ENCODE measurements at places on chromosomes 1 and 21. TPM values are rescaled to one million over a fixed set of nuclear protein-coding genes. Genes with fewer than 3 reads are reported as not detected.

Gene PTCH2
- total RNA-seq: 0.62 TPM

DNA sequence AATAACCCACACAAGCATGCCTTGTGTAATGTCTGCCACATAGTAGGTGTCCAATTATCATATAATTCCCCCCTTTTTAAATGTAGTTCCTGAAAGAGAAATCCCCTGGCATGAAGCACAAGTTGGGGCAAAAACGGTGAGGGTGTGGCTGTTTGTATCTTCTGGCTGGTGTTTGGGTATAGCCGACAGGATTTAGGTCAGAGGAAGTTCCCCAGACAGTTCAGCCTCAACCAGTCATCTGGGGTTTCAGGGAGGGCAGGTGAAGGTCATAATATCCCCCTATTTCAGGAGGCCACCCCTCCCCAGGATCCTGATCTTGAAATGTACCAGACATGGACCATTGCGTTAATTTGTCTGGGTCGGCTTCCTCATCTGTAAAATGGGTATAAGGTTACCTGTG is 29.1 kb upstream of the JUN start:
- DNase-seq: peak; percentile 40
- no peak overlapping the region for H3K4me3 ChIP-seq
- H3K27me3 ChIP-seq: no peaks in the 10 kb centered on the region
- no peak overlapping the region for H3K27ac ChIP-seq
- H3K4me1 ChIP-seq: peaks cover 41% of the 10 kb centered on the region
- no peaks in the 10 kb centered on the region for H3K36me3 ChIP-seq

- no peak for DNase-seq
- no peak overlapping the region for H3K4me3 ChIP-seq
- H3K4me1 ChIP-seq: no peaks in the 10 kb centered on the region
- peaks cover 37% of the 10 kb centered on the region for H3K27me3 ChIP-seq
Measured at GRCh38 chr1:29382851-29383745, 146.8 kb downstream of the PTPRU start.

GRCh38 chr1:23283667-23284602 is 60.1 kb downstream of the HNRNPR start:
- no peak overlapping the region for H3K4me3 ChIP-seq
- H3K27ac ChIP-seq: no peak overlapping the region
- H3K27me3 ChIP-seq: no peaks in the 10 kb centered on the region
- H3K36me3 ChIP-seq: peaks cover 10% of the 10 kb centered on the region

Gene RPE65
- total RNA-seq: not detected

GRCh38 chr1:187655104-187655503 is 826.4 kb downstream of the PLA2G4A start:
- DNase-seq: no peak
- H3K4me1 ChIP-seq: no peaks in the 10 kb centered on the region
- H3K4me3 ChIP-seq: no peak overlapping the region
- no peaks in the 10 kb centered on the region for H3K27me3 ChIP-seq
- H3K27ac ChIP-seq: no peak overlapping the region
- H3K36me3 ChIP-seq: no peaks in the 10 kb centered on the region

GRCh38 chr1:89833183-89834082 is 12.6 kb downstream of the LRRC8D start:
- no peaks in the 10 kb centered on the region for H3K36me3 ChIP-seq
- DNase-seq: no peak
- H3K4me3 ChIP-seq: no peak overlapping the region
- no peak overlapping the region for H3K27ac ChIP-seq
- H3K27me3 ChIP-seq: no peaks in the 10 kb centered on the region

Gene CACNA1S
- not detected for total RNA-seq

DNA sequence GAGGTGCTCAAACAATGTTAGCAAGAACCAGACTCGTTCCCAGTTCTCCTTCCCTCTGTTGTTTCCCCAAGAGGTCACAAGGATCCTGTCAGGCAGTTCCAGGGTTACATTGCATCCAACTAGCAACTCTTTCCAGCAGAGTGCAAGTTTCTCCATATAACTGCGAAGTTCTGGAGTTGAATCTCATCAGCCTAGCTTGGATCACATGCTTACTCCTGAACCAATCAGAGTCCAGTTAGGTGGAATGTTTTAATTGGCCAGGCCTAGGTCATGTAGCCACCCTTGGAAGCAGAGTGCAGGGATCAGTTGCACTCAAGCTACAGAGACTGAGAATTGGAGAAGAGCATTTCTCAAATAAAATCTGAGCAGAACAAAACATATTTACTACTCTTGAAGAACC is 15.9 kb upstream of the PIK3R3 start:
- H3K27ac ChIP-seq: no peak overlapping the region
- H3K36me3 ChIP-seq: no peaks in the 10 kb centered on the region
- no peak for DNase-seq
- H3K4me1 ChIP-seq: no peaks in the 10 kb centered on the region

Gene SWT1
- total RNA-seq: 3.0 TPM

DNA sequence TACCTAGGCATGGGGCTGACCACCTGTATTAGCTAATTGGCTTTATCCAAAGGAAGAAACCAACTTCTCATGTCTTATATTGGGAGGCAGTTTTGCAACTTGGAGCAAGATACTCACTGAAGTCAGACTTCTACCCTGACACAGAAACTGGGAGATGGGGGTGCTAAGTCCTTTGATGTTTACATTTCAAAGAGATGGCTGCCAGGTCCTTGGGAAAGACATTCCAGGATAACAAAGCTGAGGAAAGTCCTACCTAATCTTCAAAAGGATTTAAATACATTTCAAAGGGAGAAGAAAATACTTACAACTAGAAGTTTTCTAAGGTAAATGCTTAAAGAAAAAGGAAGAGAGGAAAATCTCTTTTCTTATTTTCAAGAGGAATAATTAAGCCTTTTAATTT is 62.1 kb downstream of the FH start:
- no peaks in the 10 kb centered on the region for H3K36me3 ChIP-seq
- H3K27ac ChIP-seq: no peak overlapping the region
- no peak for DNase-seq
- no peaks in the 10 kb centered on the region for H3K4me1 ChIP-seq
- H3K27me3 ChIP-seq: peaks cover 2% of the 10 kb centered on the region
- no peak overlapping the region for H3K4me3 ChIP-seq

DNA sequence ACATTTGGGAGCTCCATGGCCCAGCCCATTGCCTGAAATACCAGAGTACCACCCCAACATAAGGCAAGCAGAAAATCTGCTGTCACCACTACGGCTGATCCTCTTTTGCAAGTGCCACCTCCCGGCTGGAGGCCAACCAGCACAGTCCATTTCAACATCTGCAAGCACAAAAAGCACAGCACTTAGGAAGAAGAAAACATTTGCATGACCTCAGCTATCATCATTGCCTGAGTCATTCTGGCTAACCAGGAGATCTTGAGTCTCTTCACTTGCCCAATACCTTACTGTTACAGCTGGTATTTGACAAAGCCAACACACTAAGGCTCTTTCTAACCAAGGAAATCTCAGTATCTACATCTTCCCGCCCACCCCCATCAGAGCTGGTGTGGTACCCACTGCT is 55.9 kb downstream of the NEK7 start:
- peaks cover 25% of the 10 kb centered on the region for H3K36me3 ChIP-seq
- H3K27ac ChIP-seq: no peak overlapping the region
- no peak for DNase-seq
- no peaks in the 10 kb centered on the region for H3K27me3 ChIP-seq
- H3K4me3 ChIP-seq: no peak overlapping the region
- H3K4me1 ChIP-seq: peaks cover 21% of the 10 kb centered on the region

DNA sequence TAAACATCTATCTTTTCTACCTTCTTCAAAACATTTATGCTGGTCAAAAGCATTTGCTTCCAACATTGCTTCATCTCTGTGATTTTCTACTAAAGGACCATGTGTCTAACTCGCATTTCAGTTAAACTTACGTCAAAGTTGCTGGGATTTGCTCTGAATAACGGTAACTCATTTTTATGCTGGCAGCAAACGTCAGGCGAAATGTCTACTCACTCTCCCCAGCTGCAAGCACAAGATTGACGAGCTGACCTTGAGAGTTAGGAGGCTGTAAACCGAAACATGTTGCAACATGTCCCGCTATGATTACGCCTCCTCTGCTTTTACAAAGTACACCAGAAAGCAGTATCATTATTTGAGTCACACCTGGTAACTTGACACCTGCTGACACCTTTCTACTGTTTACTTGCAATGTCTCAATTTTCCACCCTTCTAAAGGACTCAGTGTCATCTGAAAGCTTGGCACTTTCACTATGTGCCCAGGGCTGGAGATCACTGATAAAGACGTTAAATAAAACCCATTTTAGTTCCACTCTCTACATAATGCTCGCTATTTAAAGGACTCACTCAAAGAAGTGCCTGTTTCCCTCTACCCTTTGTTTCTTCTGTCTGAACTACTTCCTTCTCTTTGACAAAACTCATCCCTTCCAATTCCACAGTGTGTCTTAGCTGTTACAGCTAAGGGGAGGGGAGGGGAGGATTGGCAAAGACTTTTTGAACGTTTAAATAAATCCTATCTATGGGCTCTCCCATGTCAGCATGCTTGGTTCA is 111.9 kb downstream of the PTPN14 start:
- no peaks in the 10 kb centered on the region for H3K36me3 ChIP-seq
- peak overlapping the region; percentile 44 for H3K4me3 ChIP-seq
- H3K27me3 ChIP-seq: peaks cover 1% of the 10 kb centered on the region
- peak; percentile 81 for DNase-seq
- H3K4me1 ChIP-seq: peaks cover 41% of the 10 kb centered on the region
- peak overlapping the region; percentile 96 for H3K27ac ChIP-seq
